Activated naive CD4-positive, alpha-beta T cell (primary cell): ENCODE measurements at places on chromosomes 2 and 18.

DNA sequence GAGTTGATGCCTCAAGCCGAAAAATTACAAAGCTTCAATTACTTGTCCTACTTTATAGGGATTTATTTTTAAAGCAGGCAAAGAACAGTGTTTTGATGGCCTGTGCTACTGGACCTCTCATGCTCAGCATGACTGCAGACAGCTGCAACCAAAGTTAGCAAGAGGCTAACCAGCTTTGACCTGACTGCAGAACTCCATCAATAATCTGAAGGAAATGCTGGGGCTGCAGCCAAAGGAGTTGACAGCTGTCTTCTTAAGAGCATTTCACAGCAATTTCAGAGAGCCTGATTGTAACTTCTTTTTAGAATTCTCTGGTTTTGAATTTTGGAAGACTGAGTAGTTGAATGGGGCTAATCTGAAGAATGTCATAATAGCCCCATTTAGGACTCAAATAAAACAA lies 46.5 kb upstream of the SESTD1 start:
- no peak for DNase-seq

GRCh38 chr2:156320486-156321098 lies 11.9 kb downstream of the NR4A2 start:
- no peak for DNase-seq

DNA sequence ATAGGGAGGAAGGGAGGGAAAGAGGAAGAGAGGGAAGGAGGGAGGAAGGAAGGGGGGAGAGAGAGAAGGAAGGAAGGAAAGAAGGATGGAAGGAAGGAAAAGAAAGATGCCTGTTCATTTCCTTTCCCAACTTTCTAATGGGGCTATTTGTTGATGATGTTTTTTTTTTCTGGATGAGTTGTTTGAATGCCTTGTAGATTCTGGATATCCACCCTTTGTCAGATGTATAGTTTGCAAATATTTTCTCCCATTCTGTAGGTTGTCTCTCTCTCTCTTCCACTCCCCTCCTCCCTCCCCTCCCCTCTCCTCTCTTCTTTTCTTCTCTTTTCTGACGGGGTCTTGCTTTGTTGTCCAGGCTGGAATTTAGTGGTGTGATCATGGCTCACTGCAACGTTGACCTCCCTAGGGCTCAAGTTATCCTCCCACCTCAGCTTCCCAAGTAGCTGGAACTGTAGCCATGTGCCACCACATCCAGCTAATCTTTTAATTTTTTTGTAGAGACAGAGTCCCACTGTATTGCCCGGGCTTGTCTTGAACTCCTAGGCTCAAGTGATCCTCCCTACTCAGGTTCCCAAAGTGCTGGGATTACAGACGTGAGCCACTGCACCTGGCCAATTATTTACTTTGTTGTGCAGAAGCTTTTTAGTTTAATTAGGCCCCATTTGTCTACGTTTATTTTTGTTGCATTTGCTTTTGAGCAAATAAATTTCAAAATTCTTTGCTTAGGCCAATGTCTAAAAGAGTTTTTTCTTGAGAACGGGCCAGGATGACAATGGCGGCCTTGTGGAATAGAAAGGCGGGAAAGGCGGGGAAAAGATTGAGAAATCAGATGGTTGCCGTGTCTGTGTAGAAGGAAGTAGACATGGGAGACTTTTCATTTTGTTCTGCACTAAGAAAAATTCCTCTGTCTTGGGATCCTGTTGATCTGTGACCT lies 57.3 kb upstream of the FAM117B start:
- DNase-seq, result no peak

- no peak for DNase-seq
These were observed 46.7 kb upstream of the FLACC1 start for GRCh38 chr2:201403880-201404279.

GRCh38 chr2:68045342-68045741 lies 17.5 kb downstream of the C1D start:
- DNase-seq, result no peak

DNA sequence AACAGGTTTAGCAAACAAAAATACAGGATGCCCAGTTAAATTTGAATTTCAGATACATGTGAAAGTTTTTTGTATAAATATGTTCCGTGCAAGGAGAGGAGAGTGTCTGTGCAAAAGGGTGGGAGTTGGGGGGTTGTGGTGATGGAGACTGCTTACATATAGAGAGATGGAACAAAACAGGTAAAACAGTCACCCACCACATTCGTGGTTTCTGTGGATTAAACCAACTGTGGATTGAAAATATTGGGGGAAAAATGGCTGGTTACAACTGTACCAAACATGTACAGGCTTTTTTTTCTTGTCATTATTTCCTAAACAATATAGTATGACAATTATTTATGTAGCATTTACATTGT lies 245.7 kb downstream of the TNS1 start:
- DNase-seq, result no peak

- no peak for DNase-seq
These were observed 62.4 kb downstream of the RPL31 start for GRCh38 chr2:101064505-101064867.

GRCh38 chr18:79367989-79368388 lies 27.7 kb upstream of the NFATC1 start:
- DNase-seq, result no peak

- no peak for DNase-seq
These were observed 214.6 kb downstream of the TTC32 start for GRCh38 chr2:19687017-19687659.

- DNase-seq, result no peak
These were observed 28.4 kb downstream of the E2F6 start for GRCh38 chr2:11437602-11438001.

DNA sequence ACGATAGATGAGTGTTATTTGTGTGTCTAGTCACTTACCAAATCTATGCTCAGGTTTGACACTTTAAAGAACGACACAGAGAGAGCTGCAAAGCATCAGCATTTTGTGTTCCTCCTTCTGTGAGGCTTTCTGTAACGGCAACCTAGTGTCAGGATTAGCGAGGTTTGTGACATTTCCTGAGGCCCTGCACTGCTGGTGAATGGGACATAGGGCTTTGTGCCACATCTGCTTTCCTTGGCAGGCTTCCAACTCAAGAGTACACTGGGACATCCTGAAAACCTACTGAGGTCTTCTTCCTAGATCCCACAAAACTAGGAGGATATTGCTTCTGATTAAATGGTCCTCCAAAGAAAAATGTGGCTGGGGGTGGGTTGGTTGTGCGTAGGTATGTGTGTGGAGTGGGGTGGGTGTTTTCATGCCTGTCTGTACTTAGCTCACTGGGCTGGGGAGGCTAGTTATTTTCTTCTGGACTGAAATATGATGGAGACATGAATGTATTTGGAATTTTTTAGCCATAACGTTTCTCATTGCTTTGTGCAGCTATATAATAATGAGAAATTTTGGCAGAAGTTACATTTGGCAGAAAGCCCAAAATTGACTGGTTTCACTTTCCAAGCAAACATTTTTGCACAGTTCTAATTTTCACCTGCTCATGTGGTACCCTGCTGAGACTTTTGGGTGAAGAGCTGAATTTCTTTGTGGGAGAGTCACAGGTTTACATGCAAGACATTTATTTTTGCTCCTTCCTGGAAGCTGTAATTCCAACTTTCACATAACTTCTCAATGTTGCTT lies 308.4 kb downstream of the XIRP2 start:
- DNase-seq, result no peak

- DNase-seq, result no peak
These were observed 406.5 kb upstream of the UBE2E3 start for GRCh38 chr2:180573951-180574350.

GRCh38 chr2:127637725-127638252 lies 8.2 kb upstream of the GPR17 start:
- DNase-seq, result no peak

- DNase-seq, result no peak
These were observed 36.7 kb upstream of the FOXI3 start for GRCh38 chr2:88489181-88489580.

DNA sequence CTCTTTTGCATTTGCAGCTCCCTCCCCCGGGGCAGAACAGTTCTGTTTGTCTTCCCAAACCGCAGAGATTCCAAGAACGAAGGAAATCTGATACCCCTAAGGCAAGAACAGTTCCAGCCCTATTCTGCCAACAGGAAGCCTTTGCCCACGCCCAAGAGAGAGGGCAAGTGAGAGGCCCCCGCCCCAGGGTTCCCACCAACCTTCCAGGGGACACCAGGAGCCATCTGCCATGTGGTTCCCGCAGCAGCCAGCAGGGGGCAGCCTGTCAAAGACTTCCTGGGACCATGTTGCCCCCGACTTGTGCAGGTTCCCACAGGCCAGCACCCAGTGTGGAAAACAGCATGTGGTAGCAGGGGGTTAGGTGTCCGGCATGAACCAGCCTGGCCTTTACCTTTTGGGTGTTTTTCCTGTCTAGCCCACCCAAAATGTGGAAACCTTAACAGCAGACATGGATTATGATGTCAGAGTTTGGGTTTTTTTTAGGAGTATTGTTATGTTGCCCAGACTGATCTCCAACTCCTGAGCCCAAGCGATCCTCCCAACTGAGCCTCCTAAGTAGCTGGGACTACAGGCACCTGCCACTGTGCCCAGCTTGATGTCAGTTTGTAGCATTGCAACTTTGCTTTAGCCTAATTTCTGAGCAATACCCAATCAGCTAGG lies 21.7 kb upstream of the EFHD1 start:
- peak; percentile 57 for DNase-seq

GRCh38 chr2:194556629-194557028 lies 1100.4 kb upstream of the SLC39A10 start:
- DNase-seq, result no peak

- DNase-seq, result no peak
These were observed 34.9 kb upstream of the APCDD1 start for GRCh38 chr18:10419420-10420103.

- DNase-seq, result no peak
These were observed 135.5 kb upstream of the RMP24 start for GRCh38 chr18:35836932-35837331.

DNA sequence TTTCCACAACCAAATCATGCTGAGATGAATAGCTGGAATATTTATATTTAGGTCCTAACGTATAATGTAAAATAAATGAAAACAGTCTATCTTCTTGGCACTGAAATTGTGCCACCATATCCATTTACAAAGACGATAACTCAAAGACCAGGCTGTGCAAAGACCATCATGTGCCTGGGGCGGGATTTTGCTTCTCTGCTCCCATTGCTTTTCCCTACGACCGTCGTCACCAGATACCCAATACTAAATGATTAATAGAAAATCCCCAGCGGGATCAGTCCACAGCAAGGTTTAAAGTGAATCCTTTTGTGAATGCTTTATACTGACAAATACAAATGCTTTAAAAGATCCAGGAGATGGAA lies 194.3 kb upstream of the ARL4C start:
- no peak for DNase-seq

DNA sequence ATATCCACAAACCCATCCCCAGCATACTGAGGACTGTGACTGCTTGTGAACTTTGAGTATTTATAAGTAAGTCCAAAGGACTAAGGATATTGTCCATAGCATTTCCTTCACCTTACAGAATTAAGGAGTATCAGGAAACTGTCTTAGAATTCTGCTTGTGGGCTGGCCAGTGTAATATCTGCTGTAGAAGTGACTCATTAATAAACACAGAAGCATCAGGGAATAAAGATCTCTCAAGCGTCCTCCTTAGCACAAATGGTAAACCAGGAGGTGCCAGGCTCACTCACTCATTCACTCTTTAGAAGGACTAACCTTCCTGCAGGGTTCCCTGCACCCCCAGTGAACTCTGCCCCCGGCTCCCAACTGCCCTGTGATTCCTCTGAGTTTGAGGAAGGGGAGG lies 31.0 kb downstream of the CCDC68 start:
- DNase-seq, result no peak

DNA sequence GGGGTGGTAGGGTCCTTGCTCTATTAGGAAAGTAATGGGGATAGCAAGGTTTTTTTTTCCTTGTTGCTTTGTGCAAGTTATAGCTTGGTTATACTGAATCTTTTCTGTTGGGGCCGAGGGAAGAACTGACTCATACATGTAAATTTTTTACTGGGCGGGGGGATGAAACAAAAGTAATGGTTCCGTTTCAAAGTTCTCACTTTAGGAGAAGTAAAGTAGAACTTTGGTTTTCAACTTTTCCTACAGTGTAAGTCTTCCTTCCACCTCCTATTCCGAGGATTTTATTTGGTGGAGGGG lies 1.1 kb downstream of the AFTPH start:
- DNase-seq, result no peak

- DNase-seq, result no peak
These were observed 28.5 kb downstream of the TMEM131 start for GRCh38 chr2:97967216-97967592.

- DNase-seq, result no peak
These were observed 635.1 kb upstream of the SLC39A10 start for GRCh38 chr2:195021711-195022507.

DNA sequence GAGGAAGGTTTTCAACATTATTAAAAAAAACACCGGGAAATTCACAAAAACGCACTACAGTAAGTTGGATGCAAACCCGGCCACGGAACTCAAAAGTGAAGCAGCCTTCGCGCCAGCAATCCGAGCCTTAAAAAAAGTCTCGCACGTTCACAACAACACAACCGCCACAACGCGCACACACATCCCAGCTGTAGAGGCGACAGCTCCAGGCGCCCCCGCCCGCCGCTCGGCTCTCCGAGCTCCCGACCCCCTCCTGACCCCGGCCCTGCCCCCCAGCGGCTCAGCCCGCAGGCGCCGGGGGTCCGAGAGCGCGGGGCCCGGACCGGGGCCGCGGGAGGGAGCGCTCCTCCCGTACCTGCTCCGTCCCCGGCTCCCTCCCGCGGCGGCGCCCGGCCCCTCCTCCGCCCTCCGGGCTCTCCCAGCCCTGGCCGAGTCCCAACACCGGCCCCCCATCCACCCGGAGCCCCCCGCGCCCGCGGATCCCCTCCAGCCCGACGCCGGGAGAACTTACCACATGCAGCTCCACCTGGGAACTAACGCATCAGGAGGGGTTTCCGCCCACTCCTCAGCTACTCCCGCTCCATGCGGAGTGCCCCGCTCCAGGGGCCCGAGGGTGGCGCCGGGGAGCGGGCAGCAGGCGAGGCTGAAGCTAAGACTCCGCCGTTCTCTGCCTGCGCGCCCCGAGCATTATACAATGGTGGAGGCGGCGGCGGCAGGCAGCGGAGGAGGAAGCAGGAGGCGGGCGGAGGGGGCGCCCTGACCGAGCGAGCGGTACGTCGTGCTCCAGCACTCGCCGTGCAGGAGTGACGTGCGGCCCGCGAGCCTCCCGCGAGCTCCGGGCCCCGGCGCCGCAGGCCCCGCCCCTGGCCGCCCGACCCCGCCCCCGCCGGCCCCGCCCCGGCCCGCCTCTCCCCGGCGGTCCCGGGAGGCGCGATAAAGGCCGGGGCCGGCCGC lies at the start of gene SERTAD2:
SERTAD2 (minus strand) TSS at position 805 of the 954 bp plus-strand sequence. CDS start 17,042 bp downstream, outside the sequence.
- peak; percentile 84 for DNase-seq

GRCh38 chr2:21146638-21147037 lies 22.9 kb downstream of the TDRD15 start:
- DNase-seq, result no peak

DNA sequence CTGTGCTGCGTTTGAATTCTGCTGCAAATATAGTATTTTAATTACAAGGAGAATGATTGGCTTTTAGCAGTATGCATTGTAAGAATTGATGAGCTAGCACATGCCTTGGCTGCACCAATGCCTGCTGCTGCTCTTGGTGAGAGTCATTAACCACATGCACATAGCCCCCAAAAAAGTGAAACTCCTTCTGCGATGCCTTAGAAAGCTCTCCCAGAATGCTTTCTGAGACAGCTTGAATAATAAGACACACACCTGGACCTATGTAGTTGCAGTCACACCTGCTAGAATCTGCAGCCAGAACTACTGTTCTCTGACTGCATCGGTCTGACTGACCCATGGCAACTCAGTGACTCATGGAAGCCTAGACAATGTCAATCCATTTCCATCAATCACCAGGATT lies 170.1 kb upstream of the DDX18 start:
- no peak for DNase-seq
